Cortex of kidney (tissue), 1 donor: ENCODE measurements at places on chromosomes 4 and X.

DNA sequence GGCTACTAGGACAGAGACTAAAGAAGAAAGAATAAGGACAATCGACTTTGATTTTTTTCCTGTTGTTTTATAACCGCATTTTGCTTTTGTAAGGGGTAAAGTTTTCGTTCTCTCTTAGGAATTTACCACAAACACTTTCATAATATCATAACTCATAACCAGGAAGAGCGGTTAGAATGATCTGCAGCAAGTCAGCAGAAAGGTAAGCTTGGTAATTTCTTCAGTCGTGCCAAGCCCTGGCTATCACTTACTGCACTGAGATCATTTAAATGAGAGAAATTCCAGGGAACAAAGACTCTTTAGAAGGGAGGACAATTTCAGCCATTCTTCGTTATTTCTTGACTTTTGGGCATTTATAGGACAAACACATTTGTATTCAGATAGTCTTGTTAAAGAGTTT lies 258.1 kb downstream of the UNC5C start:
- DNase-seq = no peak

GRCh38 chr4:98928131-98928504 lies 815 bp downstream of the EIF4E start:
- DNase-seq = no peak

DNA sequence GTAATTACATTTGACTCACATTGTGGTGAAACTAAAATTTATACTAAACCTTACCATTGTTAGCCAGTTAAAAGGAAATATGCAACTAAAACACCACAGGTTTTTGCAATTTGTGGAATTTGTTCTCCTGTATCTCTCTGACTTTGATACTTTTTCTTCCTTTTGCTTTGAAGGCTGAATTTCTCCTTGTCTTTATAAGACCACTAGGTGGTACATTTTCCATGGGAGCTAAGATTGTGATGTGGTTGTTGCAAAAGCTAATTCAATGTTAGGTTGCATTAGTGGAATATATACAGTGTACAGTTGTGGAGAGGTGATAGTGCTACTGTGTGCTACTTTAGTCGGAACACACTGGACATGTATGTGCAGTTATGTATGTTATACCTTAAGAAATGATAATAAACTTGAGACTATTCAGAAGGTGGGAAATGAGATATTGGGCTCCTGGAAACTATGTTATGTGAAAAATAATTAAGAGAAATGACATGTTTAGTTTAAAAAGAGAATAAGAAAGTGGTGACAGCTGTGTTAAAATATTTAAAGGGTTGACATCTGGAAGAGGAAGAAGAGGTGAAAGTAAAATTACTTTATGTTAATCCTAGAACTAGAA lies 70.3 kb downstream of the ARL9 start:
- DNase-seq = no peak

DNA sequence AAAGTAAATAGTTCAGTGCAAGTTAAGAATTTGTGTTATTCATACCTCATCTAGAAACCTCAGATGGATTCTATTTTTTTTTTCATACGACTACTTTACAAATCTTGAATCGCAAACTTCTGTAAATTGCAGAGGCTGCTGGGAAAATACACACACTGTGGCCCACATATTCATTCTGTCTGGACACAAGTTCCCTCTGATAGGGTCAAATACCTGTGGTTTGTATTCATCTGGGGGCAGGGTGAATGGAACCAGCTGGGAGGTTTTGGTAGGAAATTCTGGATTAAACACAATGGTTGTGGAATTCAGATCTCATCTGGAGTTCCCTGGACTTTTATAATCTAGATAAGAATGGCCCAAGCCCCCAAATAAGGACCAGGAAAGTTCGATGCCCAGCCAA lies 56.2 kb downstream of the SPATA18 start:
- DNase-seq = no peak

DNA sequence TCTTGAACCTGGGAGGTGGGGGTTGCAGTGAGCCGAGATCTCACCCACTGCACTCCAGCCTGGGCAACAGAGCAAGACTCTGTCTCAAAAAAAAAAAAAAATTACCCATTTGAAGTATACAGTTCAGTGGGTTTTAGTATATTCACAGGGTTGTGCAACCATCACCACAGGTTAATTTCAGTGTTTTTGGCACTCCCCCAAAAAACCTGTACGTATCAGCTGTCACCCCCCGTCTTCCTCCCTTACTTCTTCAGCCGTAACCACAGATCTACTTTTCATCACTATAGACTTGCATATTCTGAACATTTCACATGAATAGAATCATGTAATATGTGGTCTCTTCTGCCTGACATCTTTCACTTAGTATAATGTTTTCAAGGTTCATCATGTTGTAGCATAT lies 11.7 kb upstream of the PTTG2 start:
- DNase-seq = no peak
